ENCODE measurements at places on chromosomes 5 and 9.

- DNase-seq, result no peak
These were observed 47.9 kb downstream of the SLC36A1 start for GRCh38 chr5:151495320-151495719.

GRCh38 chr9:94825611-94825958, 99.1 kb downstream of the AOPEP start:
- no peak for DNase-seq

DNA sequence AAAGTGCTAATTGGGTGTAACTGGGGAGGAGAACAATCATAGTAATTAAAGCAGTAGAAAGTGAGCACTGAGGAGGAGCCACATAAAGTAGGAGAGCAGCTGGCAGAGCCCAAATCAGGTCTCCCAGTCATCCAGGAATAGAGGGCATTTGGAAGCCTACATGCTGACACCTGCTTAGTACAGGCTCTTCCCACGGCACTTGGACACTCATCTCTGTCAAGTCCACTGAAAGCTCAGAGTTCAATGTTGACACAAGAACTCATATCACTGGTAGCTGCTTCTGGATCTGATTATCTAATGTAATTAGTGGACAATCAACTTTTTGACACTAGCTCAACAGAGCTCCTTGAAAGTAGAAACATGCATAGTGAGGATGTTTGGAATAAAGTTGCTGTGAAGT, 45.9 kb upstream of the PCSK1 start:
- no peak for DNase-seq

DNA sequence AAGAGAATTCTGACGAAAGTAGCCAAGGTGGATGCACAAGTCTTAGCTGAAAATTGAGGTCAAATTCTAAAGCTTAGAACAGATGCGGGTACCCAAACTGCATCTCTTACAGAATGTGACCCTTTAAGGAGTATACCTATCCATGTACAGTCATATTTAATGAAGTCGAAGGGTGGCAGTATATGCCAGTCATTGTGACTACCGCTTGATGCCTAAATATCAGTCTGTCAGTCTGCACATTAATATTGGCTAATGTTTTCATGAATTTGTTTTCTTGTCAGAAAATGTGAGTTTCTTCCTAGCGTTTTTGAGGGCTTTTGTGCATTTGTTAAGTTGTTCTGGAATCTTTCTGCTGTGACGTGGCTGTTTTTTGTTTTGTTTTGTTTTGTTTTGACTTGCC, 264.5 kb upstream of the ELAVL2 start:
- DNase-seq, result no peak

- DNase-seq, result no peak
These were observed 57.4 kb downstream of the SFXN1 start for GRCh38 chr5:175535796-175536195.

- DNase-seq, result no peak
These were observed 4.7 kb downstream of the MAN2A1 start for GRCh38 chr5:109694451-109694891.

GRCh38 chr9:80157561-80157983, 585.8 kb downstream of the TLE4 start:
- no peak for DNase-seq

GRCh38 chr5:8954801-8955200, 591.1 kb downstream of the SEMA5A start:
- no peak for DNase-seq

DNA sequence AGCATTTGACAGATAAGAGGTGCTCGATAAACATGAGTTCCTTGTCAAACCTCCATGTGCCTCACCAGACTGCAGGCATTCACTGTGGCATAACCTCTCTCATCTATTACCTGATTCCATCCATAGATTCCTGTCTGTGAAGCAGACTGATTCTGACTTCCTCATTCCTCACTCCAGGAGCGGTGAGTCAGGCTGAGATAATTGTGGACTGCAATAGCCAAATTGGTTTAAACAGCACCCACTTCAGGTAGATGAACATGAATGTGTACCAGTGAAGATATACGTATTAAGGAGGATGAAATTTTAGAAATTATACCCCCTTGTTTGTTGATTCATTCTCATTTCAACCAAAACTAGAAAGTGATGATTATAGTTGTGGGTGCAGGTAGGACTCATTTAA, 391.2 kb downstream of the HINT1 start:
- DNase-seq, result no peak

GRCh38 chr5:157718519-157718918, 12.7 kb upstream of the THG1L start:
- no peak for DNase-seq

DNA sequence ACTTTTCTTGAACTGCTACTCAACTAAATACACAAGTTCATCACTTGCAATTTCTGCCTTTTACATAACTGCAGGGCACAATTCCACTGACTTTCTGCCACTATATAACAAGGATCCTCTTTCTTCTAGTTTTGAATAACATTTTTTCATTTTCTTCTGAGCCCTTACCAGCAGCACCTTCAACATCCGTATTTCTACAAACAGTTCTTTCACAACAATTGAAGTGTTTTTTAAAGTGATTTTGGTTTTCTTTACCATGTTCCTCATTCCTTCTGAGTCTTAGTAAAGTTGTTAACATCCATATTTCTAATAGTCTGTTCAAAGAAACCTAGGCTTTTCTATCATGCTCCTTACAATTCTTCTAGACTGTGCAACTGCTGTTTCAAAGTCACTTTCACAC, 127.2 kb upstream of the PITX1 start:
- no peak for DNase-seq

DNA sequence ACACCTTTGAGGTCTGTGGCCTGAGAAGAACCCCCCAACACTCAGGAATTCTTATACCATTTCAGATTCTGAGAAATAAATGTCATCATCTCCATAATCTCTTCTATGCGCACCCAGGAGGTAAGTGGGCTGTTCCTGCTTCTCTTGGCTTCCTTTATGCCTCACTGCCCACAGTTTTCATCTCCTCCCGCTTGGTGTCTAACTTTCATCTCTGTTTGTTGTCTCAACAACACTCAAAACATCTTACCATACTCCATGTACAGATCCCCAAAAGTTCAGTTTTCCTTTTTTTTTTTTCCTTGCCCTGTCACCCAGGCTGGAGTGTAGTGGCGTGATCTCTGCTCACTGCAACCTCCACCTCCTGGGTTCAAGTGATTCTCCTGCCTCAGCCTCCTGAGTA, 170.2 kb upstream of the FREM1 start:
- no peak for DNase-seq

GRCh38 chr5:21152611-21153010, 1164.6 kb upstream of the CDH18 start:
- DNase-seq, result no peak

GRCh38 chr5:122849771-122850170, 4.4 kb downstream of the SNX24 start:
- DNase-seq, result no peak

DNA sequence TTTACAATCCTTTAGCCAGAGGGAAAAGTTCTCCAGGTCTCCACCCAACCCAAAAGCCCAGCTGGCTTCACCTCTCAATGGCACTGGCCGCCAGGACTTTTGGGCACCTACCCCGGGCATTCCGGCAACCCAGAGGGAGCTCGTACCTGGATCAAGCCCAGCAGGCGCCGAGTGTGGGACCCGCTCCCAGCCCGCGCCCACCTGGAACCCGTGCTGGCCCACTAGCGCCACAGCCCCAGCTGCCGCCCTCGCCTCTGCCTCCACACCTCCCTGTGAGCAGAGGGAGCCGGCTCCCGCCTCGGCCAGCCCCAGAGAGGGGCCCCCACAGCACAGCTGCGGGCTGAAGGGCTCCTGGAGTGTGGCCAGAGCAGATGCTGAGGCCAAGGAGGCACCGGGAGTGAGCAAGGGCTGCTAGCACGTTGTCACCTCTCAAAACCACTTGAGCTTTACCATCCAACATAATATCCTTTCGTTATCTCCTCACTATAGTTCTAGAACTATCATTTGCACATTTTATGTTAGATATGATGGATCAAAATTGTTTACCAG, 69.7 kb downstream of the GCNT1 start:
- DNase-seq, result no peak

DNA sequence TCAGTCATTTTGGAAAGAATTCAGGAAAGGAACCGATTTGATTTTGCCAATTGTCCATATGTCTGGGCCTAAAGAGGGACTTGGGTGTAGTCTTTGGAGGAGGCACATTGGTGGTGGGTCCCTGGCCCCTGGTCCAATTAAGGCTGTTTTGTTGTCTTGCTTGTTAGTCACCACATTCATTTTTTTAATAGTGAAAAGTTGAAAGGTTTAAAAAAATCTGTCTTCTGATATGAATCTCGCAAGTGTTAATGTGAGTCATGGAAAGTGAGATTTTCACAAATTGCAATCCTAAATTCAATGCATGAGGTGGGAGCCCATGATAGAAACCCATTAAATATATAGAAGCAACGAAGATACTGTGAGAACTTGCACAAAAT, 165.9 kb upstream of the OTULINL start:
- DNase-seq, result no peak

GRCh38 chr5:65790371-65791163, 68.6 kb downstream of the NLN start:
- no peak for DNase-seq

DNA sequence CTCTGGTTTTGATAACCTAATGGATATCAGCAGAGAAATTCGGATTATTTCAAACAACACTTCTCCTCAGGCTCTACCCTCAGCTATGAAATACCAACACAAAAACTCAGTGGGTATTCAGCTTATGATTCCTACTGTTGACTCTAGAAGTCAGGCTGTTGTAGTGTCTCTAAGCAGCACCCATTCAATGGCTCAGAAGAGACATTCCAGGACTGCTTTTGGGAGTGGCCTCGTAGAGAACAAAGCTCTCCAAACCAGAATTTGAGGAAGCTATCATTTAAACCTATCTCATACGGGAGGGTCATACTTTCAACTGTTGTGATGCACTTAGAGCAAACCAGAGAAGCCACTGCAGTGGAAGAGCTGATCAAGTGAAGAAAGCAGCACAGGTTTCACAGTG, 34.1 kb downstream of the ETF1 start:
- DNase-seq, result no peak

GRCh38 chr5:125219710-125220109, 473.3 kb upstream of the ZNF608 start:
- DNase-seq, result no peak

DNA sequence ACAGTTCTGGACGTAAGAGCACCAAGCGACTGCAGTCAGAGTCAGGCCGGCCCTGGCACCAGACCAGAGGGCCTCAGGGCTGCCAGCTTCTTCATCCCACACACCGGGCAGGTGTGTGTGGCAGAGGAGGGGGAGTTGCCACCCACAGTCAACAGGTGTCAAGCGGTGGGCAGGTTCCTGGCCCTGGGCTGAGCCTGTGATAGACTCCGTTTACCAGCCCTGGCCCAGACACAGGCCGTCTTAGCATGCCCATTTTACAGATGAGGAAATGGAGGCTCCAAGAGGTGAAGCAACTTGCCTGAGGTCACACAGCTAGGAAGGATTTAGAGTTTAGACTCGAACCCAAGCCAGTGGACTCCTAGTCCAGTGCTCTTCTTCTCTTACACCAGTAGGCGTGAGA, 71.8 kb downstream of the HMCN2 start:
- DNase-seq, result no peak

DNA sequence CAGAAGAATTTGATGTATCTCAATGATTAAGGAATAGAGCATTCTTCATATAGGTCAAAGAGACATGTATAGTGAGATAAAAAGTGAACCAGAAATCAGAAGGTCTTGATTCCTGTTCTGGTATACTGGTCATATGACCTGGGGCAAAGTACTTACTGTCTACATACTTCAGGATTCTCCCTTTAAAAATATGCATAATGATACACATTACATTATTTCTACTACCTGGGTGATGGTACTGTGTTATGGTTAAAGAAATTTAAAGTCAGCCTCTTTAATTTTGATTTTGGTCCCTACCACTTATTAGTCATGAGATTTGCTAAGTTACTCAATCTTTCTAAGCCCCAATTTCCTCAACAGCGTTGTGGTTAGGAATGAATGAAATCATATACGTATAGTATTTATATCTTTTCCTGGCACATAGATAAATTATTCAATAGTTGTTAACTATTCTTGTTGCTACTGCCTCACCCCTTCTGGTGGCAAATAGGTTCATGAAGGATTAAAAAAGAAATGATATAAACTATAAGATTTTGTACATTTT, 984.1 kb downstream of the TLE4 start:
- no peak for DNase-seq

DNA sequence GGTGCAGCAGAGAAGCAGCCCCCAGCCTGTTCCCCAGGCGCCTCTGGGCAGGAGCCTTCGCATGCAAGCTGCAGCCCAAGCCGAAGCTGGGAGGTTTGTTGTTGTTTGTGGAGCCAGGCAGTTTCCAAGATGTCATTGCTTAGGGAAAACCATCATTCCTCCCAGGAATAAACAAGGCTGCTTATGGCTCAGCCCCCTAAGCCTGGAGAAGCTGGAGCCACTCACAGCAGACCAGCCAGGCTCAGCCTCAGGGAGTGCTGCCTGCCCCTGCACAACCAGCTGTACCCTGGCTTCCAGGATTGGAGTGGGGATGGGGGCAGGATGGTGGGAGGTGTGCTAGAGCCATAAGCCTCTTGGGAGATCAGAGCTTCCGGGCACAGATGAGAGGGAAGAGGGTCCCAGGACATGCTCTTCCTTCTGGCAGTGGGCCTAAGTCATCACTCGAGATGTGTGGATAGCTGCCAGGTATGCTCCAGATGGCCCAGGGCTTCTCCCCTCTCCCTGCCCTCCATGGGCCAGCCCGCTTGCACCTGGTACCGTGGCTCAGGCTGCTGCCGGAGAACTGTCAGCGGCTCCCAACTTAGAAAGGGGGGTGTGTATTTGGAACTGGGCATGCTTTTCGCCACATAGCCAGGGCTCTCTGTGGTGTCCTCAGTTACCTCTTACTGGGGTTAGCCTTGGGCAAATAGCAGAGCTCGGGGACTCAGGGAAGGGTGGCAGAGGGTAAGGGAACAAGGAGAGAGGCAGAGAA, 105.2 kb downstream of the RGS3 start:
- peak; percentile 41 for DNase-seq

- DNase-seq, result no peak
These were observed 90.5 kb downstream of the FSTL4 start for GRCh38 chr5:133521801-133522200.

GRCh38 chr9:14242150-14242805, 71.7 kb downstream of the NFIB start:
- DNase-seq, result no peak

- DNase-seq, result no peak
These were observed 281.0 kb downstream of the RASEF start for GRCh38 chr9:82781921-82782392.

GRCh38 chr5:145960848-145961600, 24.6 kb downstream of the SH3RF2 start:
- no peak for DNase-seq

- no peak for DNase-seq
These were observed 44.2 kb upstream of the STARD4 start for GRCh38 chr5:111556501-111556900.

- no peak for DNase-seq
These were observed 410.1 kb downstream of the CDH18 start for GRCh38 chr5:19577882-19578281.

- DNase-seq, result no peak
These were observed 16.0 kb downstream of the TLE1 start for GRCh38 chr9:81673310-81673709.

Data from ureter (tissue), 1 donor.